CD4-positive, alpha-beta T cell treated with Interleukin-4 for 4 hours (primary cell): ENCODE measurements at places on chromosomes 11 and 22.

DNA sequence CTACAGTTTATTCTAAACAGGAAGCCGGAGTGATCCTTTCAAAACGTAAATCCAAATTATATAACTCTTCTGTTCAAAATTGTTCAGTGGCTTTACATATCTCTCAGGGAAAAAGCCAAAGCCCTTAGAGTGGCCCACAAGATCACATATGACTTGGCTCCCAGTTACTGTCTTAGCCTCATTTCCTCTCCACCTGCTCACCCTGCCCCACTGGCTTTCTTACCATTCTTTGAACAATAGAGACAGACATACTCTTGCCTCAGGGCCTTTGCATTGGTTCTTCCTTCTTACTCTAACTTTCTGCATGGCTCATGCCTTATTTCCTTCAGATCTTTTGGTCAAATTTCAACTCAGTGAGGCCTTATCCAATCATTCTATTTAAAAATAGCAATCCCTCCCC lies 52.1 kb downstream of the STIM1 start:
- no peak for DNase-seq

DNA sequence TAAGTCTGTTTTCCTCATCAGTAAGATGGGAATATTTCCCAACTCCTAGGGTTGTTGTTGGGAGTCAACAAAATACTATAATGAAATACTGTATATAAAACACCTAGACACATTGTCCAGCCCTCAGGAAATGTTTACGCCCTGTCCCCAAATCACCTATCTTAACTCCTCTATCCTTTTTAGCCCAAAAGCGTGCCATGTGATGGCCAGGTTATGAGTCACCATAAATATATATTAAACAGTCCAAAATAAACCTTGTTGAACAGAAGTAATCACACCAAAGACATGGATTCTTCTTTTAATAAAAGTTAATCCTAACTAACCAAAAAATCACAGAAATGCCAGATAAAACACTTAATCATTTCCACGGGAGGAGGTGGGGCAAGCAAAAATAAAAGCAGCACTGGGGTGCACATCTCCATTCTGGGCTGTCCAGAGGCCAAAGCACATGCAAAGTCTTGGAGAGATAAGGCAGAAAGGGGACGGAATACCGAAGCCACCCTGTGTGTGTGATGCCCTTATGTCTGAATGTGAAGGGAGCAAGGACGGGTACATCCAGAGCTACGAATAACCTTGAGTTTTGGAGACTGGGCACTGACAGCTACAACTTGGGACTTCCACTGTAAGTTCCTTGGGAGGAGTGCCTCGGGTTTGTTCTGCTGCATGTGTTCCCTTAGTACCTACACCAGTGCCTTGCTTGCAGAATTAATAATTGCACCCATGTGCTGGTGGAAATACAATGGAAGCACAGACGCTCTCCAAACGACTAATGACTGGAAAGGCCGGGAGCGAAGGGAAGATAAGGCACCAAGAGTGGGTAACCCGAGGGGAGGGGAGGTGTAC lies 1.1 kb downstream of the OSBP start:
- DNase-seq: no peak

GRCh38 chr11:61367406-61367805 lies 5.2 kb downstream of the TMEM138 start:
- DNase-seq: no peak

DNA sequence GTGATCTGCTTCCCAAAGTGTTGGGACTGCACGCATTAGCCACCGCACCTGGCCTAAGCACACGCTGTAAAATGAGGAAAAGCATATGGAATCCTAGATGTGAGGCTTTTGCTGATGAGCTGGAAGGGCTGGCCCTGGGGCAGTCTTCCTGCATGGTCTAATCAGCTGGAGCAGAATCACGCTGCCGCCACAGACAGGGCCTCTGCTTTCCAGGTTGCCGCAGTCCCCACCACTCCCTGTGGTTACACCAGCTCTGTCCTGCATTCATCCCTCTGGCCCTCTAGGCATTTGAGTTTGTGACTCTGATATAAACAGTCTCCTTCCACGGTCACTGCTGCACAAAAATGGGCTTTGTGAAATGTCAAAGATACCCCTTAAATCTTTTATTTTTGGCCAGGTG lies 17.1 kb downstream of the RPS6KA4 start:
- DNase-seq: no peak

DNA sequence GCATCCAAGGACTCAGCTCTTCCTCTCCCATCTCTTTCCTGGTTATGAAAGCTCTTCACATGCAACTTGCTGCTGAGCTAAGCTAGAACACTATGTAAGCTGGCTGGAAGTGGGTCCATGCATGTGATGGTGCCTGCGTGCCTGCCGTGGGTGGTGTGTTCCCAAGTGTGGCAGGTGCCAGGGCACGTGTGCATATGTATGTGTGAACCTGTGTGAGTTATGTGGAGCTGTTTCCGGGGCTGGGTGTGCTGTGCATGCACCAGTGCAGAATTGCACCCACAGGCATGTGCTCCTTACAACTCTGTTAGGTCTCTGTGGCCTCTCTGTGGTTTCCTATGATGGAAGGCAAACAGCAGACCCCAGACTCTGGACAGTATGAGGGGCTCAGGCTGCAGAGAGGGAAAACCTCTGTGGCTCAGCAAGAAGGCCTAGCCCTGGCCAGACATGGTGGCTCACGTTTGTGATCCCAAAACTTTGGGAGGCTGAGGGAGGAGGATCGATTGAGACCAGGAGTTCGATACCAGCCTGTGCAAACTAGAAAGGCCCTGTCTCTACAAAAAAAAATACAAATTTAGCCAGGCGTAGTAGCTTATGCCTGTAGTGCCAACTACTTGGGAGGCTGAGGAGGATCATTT lies 4.1 kb upstream of the P2RY6 start:
- DNase-seq: no peak

- DNase-seq: no peak
Measured at GRCh38 chr11:40100162-40100553, 1359.3 kb downstream of the LRRC4C start.

- no peak for DNase-seq
Measured at GRCh38 chr11:637593-638521, 788 bp downstream of the DRD4 start.

DNA sequence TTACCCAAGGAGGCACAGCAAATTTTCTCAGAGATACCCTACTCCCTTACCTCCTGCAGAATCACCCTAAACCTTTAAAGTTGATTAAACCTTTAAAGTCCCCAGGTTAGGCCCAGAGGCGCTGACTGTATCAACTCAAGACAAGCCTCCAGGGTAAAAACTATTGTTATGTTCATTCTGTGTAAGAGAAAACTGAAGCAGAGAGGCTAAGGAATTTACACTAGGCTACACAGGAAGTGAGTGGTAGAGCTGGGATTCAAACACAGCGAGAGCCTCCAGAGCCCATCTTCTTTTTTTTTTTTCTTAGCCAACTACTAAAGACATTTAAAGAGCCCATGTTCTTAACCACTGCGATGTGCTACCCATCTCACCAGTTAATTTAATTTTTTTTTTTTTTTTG lies 56.3 kb upstream of the GRK3 start:
- DNase-seq: no peak

GRCh38 chr11:47415091-47415854 lies 6.9 kb downstream of the SLC39A13 start:
- DNase-seq: no peak

GRCh38 chr22:33726294-33726734 lies 194.0 kb downstream of the LARGE1 start:
- DNase-seq: no peak

GRCh38 chr22:29641042-29641699 lies 37.7 kb downstream of the NF2 start:
- DNase-seq: no peak

- no peak for DNase-seq
Measured at GRCh38 chr11:3840870-3841425, at the start of gene RHOG. Gene RHOG (minus strand): TSS chr11:3840959. CDS start chr11:3828138, 12,821 bp downstream.

DNA sequence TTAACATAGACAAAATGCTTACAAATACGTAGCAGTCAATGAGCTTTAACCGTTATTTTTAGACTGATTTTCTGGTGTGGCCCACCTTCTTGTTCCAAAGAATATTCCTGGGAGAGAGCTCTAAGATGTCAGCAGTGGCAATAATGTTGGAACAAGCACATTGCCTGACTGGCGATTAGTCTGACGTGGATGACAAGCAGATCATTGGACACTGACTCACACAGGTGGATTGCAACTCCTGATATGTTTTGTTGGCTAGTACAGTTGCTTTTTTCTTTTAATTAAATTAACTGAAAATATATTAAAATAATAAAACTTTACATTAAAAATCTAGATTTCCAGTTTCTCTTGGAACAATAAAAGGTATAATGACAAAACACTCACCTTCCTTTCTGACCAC lies 78.0 kb downstream of the TENM4 start:
- DNase-seq: no peak

DNA sequence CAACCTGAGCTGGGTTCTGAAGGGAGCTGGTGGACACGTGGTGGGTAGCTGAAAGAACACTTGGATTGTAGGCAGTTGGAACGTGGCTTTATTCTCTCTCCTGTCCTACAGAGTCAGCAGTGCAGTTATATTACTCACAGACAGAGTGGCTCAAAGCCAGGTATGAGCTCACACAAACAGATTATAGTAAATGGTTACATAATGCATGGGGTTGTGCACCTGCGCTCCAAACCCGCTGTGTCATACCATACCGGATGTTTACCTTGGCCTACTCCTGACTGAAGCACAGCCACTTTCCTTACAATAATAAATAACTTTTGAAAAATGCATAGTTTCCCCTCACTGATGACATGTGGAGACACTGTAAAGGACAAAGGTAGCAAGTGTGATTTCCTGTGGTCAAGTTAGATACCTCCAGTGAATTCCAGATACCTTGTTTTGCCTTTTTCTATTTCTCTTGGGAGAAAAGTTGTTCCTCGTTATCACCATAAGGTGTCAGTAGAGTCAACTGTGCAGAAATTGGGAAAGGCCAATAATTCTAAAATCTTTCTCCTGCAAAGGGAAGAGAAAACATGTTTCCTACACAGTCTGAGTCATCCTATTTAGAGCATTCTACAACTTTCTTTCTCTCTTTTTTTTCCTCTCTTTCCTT lies 13.5 kb downstream of the MS4A6A start:
- DNase-seq: no peak

DNA sequence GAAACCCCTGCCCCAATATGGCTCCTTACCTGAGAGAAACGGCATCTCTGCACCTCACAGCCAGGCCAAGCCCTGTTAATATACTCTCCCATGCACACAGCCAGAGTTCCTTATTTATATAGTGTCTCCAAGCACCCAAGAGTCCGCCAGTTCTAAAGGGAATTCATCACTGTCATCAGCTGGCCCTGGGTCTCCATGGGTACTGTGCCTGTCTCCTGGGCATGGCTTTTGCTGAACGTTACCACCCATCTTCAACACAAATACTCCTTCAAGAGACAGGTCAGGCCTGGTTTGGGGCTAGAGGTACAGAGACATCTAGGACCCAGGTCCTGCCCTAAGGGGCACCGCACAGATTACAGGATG lies 1.6 kb upstream of the ATG16L2 start:
- no peak for DNase-seq

GRCh38 chr22:21762712-21763581 lies 27.4 kb upstream of the YPEL1 start:
- peak; percentile 62 for DNase-seq

DNA sequence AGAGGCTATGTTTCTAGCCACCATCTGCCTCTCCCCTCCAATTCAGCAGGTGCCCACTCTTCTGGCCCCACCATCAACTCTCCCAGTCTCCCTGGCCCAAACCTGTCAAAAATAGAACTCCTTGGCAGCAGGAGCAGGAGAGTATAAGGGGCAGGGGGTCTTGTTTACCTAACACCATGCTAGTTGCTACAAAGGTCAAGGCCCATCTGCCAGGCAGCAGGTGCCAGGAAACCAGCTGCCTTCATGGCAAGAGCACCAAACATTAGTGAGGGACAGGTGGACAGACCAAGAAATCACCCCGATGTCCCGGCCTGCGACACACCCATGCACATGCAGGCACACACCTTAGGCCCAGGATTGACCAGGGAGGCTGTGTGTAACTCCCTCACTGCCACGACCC lies 387.9 kb downstream of the BUD13 start:
- DNase-seq: no peak

- no peak for DNase-seq
Measured at GRCh38 chr11:75365711-75366181, 14.3 kb upstream of the ARRB1 start.

- no peak for DNase-seq
Measured at GRCh38 chr22:23066200-23067022, 3.9 kb upstream of the GNAZ start.

- DNase-seq: no peak
Measured at GRCh38 chr22:46078241-46079092, 71.9 kb upstream of the PPARA start.

DNA sequence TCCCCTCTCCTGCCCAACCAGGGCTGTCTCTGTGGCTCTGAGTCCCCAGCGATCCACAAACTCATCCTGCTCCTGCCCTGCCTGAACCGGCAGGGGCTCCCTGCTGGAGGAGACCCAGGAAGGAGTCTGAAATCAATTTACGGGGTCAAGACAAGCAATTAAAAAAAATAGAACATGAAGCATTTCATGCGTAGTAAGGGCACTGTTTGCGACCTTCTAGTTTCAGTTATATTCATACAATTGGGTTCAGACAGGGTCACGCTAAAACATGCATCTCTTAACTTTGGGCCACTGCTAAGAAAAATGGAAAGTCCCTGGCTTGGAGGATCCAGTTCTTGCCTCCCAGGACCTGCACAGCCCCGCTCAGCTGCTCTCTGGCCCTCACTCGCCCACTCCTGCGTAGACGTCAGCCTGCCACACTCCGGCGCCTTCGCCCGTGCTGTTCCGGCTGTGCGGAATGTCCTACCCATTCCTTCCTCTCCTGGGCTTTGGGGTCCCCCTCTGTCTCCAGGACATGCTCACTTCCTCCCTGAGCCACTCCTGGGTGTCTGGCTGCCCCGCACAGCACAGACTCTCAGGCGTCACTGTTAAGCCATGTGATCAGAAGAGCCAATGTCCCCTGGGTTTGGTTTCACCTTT lies 12.8 kb downstream of the NFAM1 start:
- DNase-seq: no peak

- DNase-seq: peak; percentile 76
Measured at GRCh38 chr11:43868852-43869567, 11.6 kb upstream of the ALKBH3 start.

DNA sequence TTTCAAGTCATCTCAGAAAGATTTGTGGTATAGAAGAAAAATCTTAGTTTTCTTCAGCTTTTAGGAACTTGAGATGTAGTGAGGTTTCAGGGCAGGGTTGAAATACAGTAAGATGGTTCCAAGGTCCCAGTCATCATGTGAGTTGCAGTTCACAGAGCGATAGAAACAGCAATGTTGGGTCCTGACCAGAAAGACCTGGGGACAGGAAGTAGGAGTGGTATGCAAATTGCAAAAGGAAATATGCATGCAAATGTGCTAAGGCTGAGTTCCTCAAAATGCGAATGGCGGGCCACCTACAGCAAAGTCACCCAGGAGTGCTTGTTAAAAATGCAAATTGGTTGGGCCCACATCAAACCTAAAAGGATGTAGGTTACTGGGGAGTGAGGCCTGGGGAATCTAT lies 1032.7 kb upstream of the TENM4 start:
- DNase-seq: no peak
